ENCODE measurements at places on chromosomes 5 and 9. TPM values are rescaled to one million over a fixed set of nuclear protein-coding genes. Genes with fewer than 3 reads are reported as not detected.

DNA sequence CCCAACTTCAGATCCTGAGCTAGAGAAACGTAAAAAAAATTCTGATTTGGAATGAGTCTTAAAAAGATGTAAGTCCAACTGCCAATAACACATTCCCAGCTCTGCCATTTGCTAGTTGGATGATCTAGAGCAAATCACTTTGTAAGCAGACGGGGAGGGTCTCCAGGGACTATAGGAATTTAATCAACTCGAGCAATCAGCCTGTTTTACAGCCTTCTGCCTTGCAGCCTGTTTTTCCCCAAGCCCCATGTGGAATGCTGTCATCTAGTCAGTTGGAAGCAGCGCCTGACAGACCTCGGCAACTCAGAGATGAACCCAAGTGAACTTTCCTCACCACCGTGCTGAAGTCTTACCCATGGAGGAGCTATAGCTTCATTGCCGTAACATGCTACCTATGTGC lies 34.8 kb upstream of the HRH2 start:
- DNase-seq, result no peak
- no peak overlapping the region for H3K4me3 ChIP-seq
- H3K36me3 ChIP-seq, result peaks cover 7% of the 10 kb centered on the region
- peaks cover 3% of the 10 kb centered on the region for H3K27me3 ChIP-seq

GRCh38 chr5:14777187-14777586 lies 94.4 kb downstream of the ANKH start:
- H3K4me3 ChIP-seq, result no peak overlapping the region
- H3K36me3 ChIP-seq, result peaks cover 12% of the 10 kb centered on the region
- no peaks in the 10 kb centered on the region for H3K27me3 ChIP-seq

GRCh38 chr5:133032852-133033742 lies 6.7 kb upstream of the ZCCHC10 start:
- no peaks in the 10 kb centered on the region for H3K36me3 ChIP-seq
- H3K27me3 ChIP-seq, result no peaks in the 10 kb centered on the region
- no peak overlapping the region for H3K4me3 ChIP-seq
- no peak for DNase-seq
- no peak overlapping the region for H3K27ac ChIP-seq

Gene NIM1K
- 0.75 TPM for total RNA-seq

GRCh38 chr5:53950621-53951020 lies 359.8 kb downstream of the ARL15 start:
- H3K27me3 ChIP-seq, result no peaks in the 10 kb centered on the region
- no peaks in the 10 kb centered on the region for H3K4me1 ChIP-seq
- no peak overlapping the region for H3K4me3 ChIP-seq

Gene FYB1
- total RNA-seq, result 355 TPM

GRCh38 chr9:96721731-96722429 lies 56.0 kb downstream of the ZNF510 start:
- H3K27me3 ChIP-seq, result peaks cover 28% of the 10 kb centered on the region
- H3K4me1 ChIP-seq, result peaks cover 7% of the 10 kb centered on the region
- no peak overlapping the region for H3K27ac ChIP-seq
- H3K36me3 ChIP-seq, result peaks cover 4% of the 10 kb centered on the region
- no peak overlapping the region for H3K4me3 ChIP-seq
